Stimulated activated CD8-positive, alpha-beta memory T cell treated with anti-CD3 and anti-CD28 coated beads, Interleukin-4, amount 100 ng/mL, for 1 hour (primary cell): ENCODE measurements at places on chromosomes 2 and 18.

DNA sequence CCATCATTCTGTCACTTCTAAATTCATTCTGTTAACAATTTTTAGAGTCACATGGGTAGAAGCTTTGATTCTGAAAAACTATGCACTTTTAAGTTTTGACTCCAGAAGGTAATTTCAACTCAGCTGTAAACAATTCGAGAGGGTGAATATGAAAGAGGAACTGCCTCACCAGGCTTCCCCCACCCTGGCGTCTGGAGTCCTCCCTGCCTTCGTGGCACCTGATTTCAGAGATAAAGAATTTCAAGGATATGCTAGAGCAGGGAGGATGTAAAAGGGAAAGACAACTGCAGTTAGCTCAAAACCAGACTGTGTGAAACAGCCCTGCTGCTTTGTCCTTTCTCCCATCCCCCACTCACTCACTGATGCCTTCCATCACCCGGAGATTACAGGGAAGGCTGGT, 40.7 kb downstream of the ONECUT2 start:
- no peak for DNase-seq

DNA sequence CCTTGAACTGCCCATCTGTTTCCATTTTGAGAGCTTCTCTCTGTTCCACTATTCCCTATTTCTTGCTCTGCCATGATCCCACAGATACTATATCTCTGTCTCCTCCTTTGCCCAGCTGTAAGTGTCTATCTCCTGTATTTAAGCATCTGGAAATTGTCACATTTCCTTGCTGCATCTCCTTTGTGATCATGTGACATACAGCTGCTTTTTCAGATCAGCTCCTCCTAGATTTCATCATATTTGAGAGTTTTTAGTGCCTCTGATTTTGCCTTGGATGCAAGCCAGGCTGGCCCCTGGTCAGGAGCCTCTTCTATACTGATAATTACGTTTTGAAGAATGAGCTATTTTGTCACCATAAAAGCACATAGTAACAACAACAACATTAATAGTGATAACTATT, 131.7 kb upstream of the TNP1 start:
- DNase-seq = no peak

DNA sequence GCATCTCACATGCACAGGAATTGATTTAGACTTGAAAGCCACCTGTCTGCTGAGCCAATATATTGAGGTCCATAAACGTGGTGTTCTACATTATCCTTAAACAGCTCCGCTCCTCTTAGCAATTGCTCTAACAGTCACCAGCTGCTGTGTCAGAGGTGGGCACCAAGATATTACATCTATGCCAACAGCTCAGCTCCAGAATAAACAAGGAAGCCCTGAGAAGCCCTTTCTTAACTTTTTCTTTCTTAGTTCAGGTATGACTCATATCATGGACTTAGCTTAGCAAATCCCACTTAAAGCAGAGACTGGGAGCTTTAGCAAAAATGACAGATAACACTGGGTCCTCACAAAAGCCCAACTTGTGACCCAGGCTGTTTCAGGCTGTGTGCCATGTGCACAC, 436.6 kb downstream of the IRS1 start:
- no peak for DNase-seq

GRCh38 chr2:118635891-118636290, 211.6 kb downstream of the EN1 start:
- DNase-seq = no peak

DNA sequence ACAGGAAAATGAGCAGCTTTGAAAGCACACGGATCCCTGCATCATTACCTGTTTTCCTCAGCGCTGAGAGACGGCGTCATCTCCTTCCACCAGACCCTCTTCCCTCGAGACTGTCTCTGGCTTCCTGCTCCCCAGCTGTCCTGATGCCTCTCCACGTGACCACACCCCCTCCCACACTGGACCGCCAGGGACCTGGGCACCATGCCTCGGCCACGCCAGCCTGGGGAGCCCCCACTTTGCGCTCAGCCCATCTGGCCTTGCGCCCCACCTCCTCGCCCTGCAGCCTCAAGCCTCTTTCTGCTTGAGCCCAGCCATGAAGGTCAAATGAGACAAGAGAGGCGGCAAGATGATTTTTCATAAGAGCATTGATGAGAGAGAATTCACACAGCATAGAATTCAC, 66.0 kb upstream of the ACKR3 start:
- DNase-seq = no peak

DNA sequence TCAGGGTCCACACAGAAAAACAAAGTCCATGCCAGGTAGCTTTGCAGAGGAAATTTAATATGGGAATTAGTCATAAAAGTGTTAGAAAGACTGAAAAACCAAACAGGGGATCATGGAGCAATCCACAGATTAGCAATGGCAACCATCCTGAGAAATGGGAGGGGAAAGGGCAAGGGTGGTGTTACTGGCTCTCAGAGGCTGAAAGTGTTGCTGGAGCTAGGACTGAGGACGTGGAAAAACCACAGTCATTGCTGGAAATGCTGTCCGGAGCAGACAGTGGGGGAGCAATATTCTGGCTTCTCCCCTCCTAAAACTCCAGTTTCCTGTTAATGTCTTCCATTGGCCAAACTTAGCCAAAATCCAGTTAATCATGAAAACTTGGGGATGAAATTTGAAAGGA, 172.4 kb downstream of the ZBTB7C start:
- DNase-seq = no peak

DNA sequence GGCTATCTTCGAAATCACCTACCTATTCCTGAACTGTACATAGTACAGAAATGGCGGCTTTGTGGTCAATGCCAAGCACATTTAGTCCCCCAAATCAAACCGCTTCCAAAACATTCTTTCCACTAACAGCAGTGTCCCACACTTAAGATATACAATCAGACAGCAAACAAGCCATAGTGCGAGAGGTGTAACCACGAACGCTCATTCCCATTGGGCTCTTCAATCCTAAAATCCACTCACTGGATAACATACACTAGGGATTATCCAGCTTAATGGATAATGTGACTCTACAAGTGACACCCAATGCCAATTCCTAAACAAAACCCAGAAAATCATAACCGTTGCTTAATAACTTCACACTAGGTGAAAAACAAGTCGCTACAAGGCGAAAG, 2.0 kb downstream of the XPO1 start:
- no peak for DNase-seq

GRCh38 chr2:189854940-189855339, 70.7 kb downstream of the PMS1 start:
- DNase-seq = no peak

GRCh38 chr18:58300867-58301266, 256.8 kb downstream of the NEDD4L start:
- DNase-seq = no peak

- DNase-seq = no peak
These were observed 303.3 kb downstream of the DPP10 start for GRCh38 chr2:114745700-114746099.

DNA sequence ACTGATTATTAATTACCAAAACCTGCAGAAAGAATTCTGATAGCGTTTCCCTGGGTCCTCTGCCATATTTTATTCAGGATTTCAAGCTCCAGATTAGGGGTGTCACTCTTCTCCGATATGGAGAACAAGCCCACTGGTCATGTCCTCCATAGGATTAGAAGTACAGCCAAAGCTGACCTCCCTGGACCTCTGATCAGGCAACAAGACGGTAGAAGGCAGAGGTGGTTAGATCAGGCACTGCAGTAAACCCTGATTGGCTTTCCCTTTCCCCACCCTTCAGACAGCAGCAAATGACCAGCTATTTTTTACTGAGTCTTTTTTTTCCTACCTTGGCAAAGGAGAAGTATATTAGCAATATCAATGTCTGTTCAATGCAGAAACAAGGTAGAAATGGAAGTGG, 37.7 kb downstream of the SPC25 start:
- DNase-seq = no peak

- no peak for DNase-seq
These were observed 213.6 kb upstream of the FAM98A start for GRCh38 chr2:33812707-33813106.

GRCh38 chr2:237405605-237406004, 8.4 kb downstream of the COL6A3 start:
- DNase-seq = no peak

- DNase-seq = no peak
These were observed 260.8 kb downstream of the RDH14 start for GRCh38 chr2:18299423-18300212.

DNA sequence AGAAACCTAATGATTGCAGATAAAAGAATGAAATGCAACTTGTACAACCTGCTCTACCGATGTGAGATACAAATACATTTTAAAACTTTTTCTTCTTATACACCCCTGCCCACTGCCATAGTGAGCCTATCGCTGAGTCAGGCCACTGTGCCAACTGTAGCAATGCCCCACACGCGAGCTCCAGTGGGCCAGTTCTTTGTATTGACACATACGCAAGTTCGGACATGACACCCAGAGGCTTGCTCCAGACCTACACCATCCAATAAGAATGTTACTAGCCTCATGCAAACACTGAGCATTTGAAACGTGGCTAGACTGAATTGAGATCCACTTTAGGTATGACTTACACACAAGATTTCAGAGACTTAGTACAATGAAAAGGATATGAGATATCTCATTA, 340.1 kb downstream of the ARHGAP15 start:
- no peak for DNase-seq

DNA sequence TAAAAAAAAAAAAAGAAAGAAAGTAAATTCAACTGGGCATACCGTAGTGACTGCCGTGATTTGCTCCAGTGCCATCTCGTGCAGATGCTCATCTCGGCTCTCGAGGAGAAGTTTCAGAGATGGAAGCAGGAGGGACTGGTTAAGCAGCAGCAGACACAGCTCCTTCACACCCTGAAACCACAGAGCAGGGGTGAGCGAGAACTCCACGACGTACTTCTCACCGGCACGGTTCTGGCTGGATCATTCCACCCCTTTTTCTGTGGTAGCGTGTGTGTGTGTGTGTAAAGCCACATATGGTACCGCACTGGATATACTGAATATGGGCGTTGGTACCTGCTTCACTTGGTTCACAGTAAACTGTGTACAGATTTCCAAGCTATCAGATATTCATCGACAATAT, 382.2 kb downstream of the NBAS start:
- DNase-seq = no peak

DNA sequence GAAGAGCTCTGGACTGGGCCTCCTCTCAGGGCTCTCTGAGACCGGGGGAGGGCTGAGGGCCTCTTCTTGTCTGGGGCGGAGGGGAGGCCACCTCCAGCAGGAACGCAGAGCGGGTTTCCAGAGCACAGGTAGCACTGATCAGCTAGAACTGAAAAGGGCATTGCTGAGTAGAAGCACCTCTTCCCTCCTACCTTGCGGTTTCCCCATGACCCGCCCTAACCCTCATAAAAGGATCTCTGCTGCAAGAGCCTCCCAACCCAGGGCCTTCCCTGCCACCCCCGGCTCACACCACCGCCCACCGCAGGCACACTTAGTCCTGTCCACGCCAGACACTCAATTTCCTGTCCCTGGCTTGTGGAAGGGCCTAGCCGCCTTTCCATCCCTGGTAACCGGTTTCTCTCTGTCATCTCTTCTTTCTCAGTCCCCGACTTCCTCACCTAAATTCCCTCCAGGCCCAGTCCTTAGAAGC, 966 bp downstream of the ADCY3 start:
- no peak for DNase-seq

- no peak for DNase-seq
These were observed at the start of gene MLPH for GRCh38 chr2:237486819-237487448. MLPH (plus strand) TSS chr2:237487251; CDS start chr2:237493427, 6,176 bp downstream.

GRCh38 chr2:240586919-240587800, 626 bp downstream of the CAPN10 start:
- DNase-seq = no peak

DNA sequence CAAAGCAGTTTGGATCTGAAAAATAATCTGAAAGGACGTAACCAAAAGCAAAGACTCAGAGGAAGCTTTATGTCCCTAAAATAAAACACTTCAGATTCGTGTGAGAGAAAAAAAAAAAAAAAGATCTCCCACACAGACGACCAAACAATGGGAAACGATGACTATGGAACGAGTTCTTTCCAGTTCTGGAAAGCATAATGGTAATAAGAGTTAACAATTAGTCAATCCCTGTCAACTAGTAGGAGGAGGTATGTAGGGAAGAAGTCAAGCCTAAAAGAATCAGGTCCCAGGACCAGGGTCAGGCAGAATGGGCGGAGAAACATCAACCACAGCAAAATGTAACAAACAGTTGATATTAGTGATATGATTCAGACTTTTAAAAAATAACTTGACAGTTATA, 170.3 kb upstream of the SETBP1 start:
- DNase-seq = no peak

GRCh38 chr18:44735096-44735495, 54.4 kb downstream of the SETBP1 start:
- DNase-seq = no peak

GRCh38 chr2:128493880-128494279, 175.2 kb upstream of the HS6ST1 start:
- DNase-seq = no peak

DNA sequence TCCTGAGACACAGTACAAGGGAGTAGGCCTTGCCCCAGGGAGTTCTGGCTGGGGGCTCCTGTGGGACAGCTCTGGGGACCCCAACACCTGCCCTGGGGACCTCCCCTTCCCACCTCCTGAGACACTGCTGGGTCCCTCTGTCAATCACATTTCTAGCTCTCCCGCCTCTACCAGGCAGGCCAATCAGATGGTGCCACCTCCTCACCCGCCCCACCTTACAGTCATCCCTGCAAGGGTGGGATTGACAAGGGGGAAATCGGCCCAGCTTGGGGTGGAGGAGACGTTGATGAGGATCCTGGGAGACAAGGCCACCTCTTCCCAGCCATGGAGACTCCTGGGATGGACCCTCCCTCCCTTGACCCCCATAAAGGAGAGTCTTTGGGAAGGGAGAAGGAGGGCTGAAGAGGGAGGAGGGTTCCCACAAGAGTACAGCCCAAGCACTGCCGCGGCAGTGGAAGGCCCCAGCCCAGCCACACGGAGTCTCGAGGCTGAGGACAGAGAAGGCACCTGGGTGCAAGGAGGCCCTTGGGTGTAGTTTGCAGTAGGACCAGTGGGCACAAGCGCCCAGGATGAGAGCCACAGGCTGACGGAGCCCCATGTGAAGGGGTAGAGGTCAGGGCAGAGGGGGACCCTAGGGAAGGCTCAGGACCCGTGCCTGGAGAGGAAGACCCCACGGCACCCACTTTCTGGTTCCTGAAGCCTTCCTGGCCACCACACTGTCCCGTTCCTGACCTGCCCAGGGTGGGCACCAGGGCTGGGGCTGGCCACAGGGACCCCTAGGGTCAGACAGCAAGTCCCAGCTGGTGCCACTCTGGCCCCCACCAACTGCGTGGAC, 109.9 kb upstream of the OTOS start:
- DNase-seq = no peak

GRCh38 chr2:10267036-10267435, 35.7 kb upstream of the HPCAL1 start:
- no peak for DNase-seq

DNA sequence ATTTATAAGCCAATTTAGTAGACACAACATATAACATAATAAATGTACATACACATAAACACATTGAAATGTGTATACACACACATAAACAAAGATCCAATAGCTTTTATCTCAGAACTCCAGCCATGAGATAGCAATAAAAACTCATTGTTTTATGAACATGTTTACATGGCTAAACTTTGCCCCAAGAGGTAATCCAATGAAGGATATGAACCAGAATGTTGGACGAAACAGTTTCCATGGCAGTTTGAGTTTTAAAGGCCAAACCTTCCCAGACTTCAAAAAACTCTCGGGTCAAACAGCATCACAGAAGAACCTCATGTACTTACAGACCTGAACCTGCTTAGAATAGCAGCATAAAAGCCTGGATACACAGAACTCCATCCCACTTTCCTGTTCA, 97.2 kb upstream of the WDR75 start:
- no peak for DNase-seq
